ENCODE measurements at places on chromosomes 7 and 10.

GRCh38 chr7:139737221-139738100 is 40.3 kb downstream of the HIPK2 start:
- no peak for DNase-seq

GRCh38 chr7:158539711-158540146 is 47.9 kb downstream of the PTPRN2 start:
- no peak for DNase-seq

DNA sequence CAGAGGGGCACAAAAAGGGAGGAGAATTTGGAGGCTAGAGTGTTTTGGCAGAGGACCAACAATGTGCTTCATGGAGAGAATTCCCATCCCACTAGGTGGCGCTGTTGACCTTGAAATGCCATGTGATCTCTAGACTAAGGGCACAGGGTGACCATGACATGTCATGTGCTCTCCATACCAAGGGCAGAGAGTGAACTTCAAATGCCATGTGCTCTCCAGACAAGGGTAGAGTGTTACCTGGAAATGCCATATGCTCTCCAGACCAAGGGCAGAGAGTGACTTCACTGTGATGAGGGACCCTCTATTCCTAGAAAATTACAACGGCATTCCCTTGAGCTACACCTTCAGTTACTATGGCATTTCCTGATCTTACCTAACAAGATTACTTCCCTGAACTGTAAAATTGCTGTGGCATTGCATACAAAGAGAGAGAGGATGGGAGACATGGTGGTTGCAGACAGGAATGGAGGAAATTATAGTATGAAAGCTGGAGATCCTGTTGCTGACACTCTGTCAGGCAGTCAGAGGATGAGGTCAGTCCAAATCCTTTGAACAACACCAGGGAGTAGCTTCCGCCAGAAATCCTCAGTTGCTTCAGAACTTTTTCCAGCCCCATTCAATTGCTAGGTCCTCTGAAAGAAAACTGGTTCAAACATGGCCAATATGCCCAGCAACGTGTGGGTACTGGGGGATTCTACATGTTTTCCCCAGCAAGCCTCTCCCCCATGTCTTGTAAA is 60.9 kb upstream of the ACSM6 start:
- peak; percentile 90 for DNase-seq

GRCh38 chr7:2855386-2855785 is 11.3 kb upstream of the GNA12 start:
- DNase-seq, result no peak

DNA sequence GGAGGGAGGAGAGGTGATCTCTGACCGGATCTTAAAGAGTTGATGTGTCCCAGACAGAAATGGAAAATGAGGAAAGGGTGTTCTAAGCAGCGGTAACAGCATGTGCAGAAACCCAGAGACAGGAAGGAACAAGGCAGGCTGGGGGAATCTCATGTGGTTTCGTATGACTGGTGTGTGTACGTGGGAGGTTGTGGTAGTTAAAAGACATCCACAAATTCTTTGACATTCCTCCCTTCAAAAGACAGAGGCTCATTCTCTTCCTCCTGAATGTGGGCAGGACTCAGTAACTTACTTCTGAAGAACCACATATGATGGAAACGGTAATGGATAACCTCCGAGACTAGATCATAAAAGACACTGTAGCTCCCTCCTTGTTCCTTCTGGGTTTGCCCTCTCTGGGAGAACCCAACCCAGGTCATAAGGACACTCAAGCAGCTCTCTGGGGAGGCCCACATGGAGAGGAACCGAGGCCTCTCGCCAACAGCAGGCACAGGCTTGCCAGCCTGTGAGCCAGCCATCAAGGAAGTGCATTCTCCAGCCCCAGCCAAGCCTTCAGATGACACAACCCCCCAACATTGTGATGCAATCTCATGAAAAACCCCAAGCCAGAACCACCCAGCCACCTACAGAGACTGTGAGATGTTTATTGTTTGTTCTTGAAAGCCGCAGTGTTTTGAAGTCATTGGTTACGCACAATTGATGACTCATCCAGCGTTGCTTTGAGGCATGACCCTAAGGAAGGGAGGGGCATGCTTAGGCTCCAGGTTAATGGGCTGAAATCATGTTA is 116.0 kb downstream of the SLIT1 start:
- DNase-seq, result no peak

DNA sequence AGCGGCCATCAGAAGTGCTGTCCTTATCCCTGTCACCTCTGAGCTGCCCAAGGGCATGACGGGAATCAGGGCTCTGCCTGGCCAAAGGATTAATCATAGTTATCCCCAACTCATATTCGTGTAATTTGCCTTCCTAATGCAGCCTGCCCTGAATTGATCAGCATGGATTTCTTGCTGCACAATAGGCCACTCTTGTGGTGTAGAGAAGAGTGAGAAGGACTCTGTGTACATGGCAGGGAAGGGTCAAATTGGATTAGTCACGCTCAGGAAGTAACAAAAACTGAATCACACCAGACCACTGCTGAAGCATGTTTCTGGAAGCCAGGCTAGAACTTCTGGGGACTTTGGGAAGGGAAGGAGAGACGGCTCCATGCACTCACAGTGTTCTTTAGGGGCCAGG is 227.0 kb downstream of the BUB3 start:
- no peak for DNase-seq

GRCh38 chr10:49803988-49804387 is 41.9 kb upstream of the OGDHL start:
- no peak for DNase-seq

DNA sequence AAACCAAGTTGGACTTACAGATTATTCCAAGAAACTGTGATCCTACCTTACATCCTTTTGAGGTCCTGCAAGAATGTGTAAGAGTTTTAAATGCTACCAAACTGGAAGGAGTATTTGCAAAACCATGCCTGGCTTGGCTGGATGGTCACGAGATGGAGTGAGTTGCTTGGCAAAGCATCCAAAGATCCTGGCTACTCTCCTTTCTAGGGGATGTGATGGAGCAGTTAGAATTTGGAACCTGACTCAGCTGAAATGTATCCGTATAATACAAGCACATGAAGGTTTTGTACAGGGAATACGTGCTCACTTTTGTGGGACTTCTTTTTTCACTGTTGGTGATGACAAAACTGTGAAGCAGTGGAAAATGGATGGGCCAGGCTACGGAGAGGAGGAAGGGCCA is 13.3 kb upstream of the SYPL1 start:
- DNase-seq, result no peak

DNA sequence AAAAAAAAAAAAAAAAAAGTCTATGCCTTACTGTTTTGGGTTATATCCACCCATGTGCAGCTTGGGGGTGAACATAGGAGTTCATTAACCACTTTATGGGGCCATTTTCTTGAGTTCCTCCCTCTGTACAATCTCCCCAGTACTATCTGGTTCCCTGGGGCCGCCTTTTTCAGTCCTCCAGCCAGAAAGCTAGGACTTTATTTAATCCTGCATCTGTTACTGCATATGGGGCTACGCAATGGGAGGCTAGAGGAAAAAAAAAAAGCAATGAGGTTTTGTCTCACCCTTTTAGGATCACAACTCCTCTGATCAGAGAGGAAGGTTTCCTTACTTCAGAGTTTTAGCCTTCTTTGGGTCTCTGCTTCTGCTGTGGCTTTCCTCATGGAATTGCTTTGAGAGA is 51.0 kb downstream of the BTRC start:
- no peak for DNase-seq

DNA sequence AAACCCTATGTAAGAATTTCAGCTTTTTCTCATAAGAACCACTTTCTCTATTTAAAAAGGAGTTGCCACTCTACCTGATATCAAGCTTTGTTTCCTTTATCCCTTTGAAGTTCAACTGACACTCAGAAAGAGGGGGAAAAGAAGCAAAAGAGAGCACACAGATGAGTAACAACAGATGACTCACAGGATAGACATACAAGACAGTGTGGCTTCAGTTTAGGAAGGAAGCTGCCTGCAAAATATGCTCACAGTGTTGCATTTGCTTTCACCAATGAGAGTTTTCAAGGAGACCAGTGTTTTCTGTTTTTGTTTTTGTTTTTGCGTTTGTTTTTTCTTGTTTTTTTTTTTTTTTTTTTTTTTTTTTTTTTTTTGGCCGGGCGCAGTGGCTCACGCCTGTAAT is 1181.6 kb downstream of the DNAJB9 start:
- DNase-seq, result no peak

- no peak for DNase-seq
Observed at GRCh38 chr7:141045126-141045841, 28.6 kb upstream of the TMEM178B start.

DNA sequence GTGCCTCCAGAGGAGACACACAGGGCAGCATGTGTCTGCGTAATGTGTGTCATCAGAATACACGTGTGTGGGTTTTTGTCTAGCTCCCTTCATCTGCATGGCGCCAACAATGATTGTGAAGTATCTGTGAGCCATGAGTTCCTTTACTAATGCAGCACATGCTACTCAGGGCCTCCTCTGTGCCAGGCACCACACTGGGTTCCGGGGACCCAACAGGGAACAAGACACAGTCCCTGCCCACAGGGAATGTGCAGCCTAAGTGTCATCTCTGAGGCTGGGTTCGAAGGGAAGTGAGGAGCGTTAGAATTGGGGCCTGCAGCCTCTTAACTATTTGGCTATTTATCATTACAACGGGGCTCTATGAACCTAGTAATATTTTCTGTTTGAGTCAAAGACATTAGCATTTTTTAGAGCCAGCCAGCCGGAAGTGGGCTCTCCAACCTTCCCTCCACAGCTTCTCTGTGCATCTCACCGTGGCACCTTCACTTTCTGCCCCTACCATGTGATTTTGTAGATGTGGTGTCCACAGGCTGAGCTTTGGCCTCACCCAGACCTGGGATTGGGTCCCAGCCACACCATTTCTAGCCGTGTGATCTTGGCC is 43.9 kb upstream of the SRGN start:
- no peak for DNase-seq

GRCh38 chr10:103282961-103283360 is 6.0 kb downstream of the INA start:
- no peak for DNase-seq

DNA sequence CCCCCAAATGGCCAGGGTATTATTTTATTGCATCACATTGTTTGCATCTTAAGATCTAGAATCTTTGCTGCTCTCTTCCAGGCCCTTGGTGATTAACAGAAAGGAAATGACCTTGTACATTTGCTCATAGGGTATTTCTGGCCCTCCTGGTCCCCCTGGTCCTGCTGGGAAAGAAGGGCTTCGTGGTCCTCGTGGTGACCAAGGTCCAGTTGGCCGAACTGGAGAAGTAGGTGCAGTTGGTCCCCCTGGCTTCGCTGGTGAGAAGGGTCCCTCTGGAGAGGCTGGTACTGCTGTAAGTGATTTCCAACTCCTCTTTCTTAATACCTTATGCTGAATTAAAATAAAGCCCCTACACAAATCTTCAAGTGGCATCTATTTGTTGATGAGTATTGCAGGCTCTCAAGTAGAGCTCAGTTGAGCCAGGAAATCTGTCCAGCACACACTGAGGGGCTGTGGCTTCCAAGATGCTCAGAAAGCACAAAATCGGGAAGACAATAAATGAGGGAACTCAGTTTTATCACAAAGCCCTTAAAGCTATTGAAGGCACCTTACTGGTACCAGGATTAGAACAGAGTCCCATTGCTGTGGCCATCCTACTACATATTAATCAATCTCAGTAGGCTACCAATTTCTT is 28.2 kb downstream of the COL1A2 start:
- DNase-seq, result no peak

DNA sequence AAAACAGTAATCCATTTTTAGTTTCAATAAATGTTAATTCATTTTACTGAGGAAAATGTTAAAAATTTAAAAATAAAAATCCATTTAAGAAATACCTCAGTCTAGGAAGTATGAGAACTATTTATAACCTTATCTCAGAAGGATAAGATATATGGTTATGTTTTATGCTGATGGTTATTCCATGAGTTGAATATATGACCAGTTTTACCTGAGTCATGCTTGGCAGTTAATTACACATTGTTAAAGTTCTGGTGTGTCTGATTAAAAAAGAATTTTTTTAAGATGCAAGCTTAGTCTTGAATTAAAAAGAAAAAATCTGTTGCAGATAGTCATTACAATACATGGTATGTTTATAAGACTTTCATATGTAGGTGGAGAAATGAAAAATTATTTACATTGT is 191.7 kb downstream of the ARL4A start:
- no peak for DNase-seq
